ENCODE measurements at places on chromosomes 3 and 15.

DNA sequence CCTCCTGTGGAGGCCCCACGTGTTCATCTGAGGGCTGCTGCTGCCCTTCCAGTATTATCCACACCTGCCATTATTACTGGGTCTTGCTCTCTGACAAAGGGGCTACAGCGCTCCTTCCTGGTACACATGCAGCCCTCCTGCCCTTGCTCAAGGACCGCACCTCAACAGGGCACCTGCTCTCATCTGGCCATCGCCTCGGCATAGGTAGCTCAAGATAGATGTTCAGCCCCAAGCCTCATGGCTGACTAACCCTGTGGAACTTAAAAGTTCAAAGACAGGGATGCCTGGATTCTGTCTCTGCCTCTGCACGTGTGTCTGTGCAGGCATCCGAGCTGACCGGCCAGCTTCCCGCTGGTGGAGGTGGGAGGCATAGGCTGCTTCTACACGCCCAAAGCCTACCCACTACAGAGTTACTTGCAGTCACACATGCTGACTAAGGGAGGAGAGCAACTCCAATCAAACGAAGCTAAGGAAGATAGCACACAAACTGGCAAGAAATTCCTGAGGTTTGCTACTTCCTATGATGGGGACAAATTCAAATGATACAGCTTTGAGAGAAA is 152.5 kb upstream of the ATP10A start:
- no peak for DNase-seq

DNA sequence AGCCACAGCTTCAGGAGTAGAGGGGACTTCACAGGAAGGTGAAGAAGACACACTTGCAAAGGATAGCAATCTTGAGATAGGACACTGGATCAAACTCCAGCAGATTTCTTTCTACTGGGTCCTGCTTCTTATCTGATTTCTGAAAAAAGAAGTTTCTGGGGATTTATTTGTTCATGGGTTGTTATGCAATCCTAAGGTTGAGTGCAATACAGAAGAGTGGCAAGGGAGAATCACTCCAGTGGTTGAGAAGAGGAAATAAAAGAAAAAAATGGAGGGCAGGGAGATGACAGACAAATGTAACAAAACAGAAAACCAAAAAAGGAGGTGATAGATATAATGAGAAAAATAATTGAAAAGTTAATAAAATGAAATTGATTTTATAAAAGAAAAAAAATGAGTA is 858.3 kb downstream of the TUSC7 start:
- DNase-seq, result no peak

DNA sequence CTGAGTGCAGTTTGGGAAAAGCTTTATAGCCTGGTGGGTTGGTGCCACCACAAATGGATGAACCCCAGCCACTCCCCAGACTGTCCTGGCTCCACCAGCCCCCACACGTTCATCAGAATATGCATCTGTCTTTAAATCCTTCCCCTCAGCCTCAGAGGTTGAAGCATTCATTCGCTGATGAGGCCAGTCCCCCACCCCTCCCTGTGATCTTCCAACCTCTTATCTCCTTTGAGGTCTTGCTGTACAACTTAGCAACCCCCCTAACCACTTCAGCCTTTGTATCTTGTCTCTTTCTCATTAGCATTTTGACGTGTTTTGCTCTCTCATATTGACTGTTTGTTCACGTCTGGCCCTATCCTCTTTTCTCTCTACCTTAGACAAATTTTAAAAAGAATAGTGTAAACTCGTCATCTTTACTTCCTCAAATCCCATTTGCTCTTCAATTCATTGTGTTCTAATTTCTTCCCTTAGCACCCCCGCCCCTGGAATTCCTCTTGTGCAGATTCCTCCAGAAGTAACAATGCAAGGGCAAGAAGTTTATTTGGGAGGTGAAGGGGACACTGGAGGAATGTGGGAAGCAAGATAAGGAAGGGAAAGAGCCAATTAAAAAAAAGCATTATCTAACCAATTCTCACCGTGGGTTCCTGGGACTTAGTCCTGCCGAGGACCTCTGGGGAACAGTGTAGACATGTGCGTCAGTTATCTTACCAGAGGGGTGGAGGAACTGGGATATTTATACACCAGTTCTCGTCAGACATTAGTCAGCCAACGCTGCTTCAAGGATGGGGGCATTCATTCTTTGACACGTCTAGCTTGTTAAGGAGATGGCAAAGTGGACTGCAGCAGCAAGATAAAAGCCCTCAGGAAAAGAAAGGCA is 38.6 kb downstream of the MOBP start:
- peak; percentile 2 for DNase-seq

DNA sequence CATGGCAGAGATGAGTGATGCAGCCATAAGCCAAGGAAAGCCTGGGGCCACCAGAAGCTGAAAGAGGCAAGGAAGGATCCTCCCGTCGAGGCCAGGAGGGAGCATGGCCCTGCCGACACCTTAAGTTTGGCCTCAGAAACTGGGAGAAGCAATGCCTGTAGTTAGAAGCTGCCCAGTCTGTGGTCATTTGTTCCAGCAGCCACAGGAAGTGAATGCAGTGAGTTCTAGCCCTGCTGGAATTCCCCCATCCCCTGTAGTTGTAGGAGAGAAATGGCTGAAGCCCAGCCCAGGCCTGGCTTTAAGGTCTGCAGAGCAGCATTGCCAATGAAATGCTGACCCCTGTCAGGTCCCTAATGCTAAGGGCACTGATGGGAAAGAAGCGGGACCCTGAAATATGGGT is 12.2 kb upstream of the CHSY1 start:
- peak; percentile 46 for DNase-seq

Measured in IMR-90 (cell line).